ENCODE measurements at places on chromosomes 4 and X. TPM values are rescaled to one million over a fixed set of nuclear protein-coding genes. Genes with fewer than 3 reads are reported as not detected.

The UBE2D3 gene
- 356 TPM for total RNA-seq

The AKAP14 gene
- total RNA-seq, result not detected

The NMU gene
- total RNA-seq, result not detected

The CTAG2 gene
- not detected for total RNA-seq

The GDPD2 gene
- 0.12 TPM for total RNA-seq

The GABRA4 gene
- not detected for total RNA-seq

The HTN1 gene
- not detected for total RNA-seq

The DACH2 gene
- total RNA-seq, result not detected

The RHOXF1 gene
- total RNA-seq, result 0.53 TPM

The P2RY10 gene
- 57.0 TPM for total RNA-seq

The SSX3 gene
- not detected for total RNA-seq

The MAB21L2 gene
- not detected for total RNA-seq

The OPHN1 gene
- total RNA-seq, result 0.08 TPM

The EXOC1L gene
- not detected for total RNA-seq

The TXK gene
- total RNA-seq, result 69.0 TPM

The SLC2A9 gene
- total RNA-seq, result 0.98 TPM

The TACC3 gene
- total RNA-seq, result 217 TPM

The ADH4 gene
- not detected for total RNA-seq

The CT83 gene
- not detected for total RNA-seq

The CABS1 gene
- not detected for total RNA-seq

The MAP3K15 gene
- 0.28 TPM for total RNA-seq

The TMSB15B gene
- total RNA-seq, result 8.1 TPM

The DCAF4L1 gene
- 0.15 TPM for total RNA-seq

The HPGDS gene
- total RNA-seq, result 0.24 TPM

The ARSJ gene
- total RNA-seq, result not detected

The NSUN7 gene
- 0.15 TPM for total RNA-seq

The PPP4R3C gene
- not detected for total RNA-seq

The TREX2 gene
- total RNA-seq, result 2.4 TPM

The GUCY1B1 gene
- total RNA-seq, result 0.10 TPM

The CD38 gene
- 113 TPM for total RNA-seq

The POU3F4 gene
- total RNA-seq, result not detected

The SLC10A4 gene
- not detected for total RNA-seq

The P2RY8 gene
- 95.2 TPM for total RNA-seq

The ATP1B4 gene
- not detected for total RNA-seq

The BST1 gene
- 0.51 TPM for total RNA-seq
